ENCODE measurements at places on chromosomes 5 and 9.

GRCh38 chr5:91219091-91219802 lies 163.9 kb downstream of the ARRDC3 start:
- no peak for DNase-seq

DNA sequence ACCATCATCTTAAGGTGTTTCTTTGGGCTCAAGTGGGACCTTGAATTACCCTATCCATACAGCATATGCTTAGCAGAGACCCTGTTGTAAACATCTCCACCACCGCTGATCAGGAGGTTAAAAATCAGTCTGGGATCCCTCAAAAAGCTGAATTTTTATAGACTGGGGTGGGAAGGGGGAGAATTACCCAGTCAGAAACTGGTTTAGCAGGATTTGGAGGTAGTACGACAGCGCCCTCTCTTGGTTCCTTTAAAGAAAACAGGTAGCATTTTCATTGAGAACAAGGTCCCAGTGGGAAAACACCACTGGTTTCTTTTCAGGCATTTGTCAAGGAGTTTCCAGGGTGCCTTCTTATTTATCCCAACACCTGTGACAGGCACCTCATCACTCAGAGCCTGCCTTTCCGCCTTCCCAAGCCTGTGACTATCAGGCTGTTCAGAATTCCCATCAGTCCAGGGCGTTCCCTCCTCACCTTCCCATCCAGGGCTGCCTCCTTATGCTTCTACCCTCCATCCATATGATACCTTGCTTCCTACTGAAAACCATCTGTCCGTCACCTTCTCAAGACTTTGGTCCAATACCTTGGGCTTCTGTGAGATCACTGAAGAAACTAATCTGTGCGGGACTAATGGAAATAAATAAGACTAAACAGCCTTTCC lies 203.8 kb upstream of the RAI14 start:
- DNase-seq, result no peak

GRCh38 chr9:92414566-92414965 lies 9.7 kb downstream of the OMD start:
- DNase-seq, result no peak

- no peak for DNase-seq
Observed at GRCh38 chr9:82558346-82558745, 504.6 kb downstream of the RASEF start.

GRCh38 chr9:92846662-92847145 lies 31.1 kb downstream of the ZNF484 start:
- DNase-seq, result no peak

DNA sequence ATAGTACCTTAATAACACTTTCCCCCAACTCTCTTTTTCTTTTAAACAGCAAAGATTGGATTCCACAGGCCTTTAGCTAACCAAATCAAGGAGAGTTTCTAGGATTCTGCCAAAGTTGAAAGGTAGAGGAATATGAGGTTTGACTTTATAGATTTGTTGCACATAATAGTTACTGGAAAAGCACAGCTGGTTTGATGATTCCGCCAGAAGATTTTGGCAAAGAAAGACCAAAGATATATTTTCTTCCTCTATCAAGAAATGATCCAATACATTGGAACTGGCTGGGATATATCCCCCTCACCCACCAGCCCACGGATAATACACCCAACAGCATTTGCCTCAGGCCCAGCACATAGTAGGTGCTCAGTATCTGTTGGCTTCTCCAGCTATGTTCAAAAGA lies 289.8 kb downstream of the EBF1 start:
- no peak for DNase-seq

GRCh38 chr5:138275379-138275782 lies 960 bp upstream of the GFRA3 start:
- no peak for DNase-seq

GRCh38 chr9:126805554-126806262 lies 868 bp downstream of the ZBTB43 start:
- DNase-seq, result peak; percentile 84

GRCh38 chr5:52805615-52806014 lies 17.9 kb downstream of the ITGA1 start:
- DNase-seq, result no peak

- peak; percentile 54 for DNase-seq
Observed at GRCh38 chr9:137138722-137139467, at the start of gene GRIN1. GRIN1 (plus strand) TSS chr9:137139154; CDS start chr9:137139487, 333 bp downstream.

GRCh38 chr9:98253565-98253964 lies 1.9 kb downstream of the TBC1D2 start:
- DNase-seq, result no peak
